BJ (cell line): ENCODE measurements at places on chromosomes 5 and 9. TPM values are rescaled to one million over a fixed set of nuclear protein-coding genes. Genes with fewer than 3 reads are reported as not detected.

- no peak for DNase-seq
Measured at GRCh38 chr5:50740832-50741231, 74.4 kb downstream of the PARP8 start.

DNA sequence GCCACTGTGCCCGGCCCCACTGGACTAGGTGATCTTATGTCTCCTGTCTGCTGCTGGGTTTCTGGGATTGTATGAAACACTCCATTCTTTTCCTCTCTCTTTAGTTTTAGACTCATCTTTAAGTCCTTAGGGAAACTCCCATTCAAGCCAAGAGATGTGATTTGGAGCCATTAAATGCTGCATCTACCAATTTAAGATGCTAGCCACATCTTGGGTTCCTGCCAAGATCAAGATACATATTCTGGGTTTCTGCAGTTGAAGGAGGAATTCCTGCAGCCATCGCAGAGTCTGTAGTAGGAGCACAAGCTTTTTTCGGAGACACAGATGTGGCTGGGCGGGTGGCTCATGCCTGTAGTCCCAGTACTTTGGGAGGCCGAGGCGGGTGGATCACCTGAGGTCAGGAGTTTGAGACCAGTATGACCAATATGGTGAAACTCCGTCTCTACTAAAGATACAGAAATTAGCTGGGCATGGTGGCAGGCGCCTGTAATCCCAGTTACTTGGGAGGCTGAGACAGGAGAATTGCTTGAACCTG is 23.2 kb downstream of the STXBP1 start:
- no peak for DNase-seq

DNA sequence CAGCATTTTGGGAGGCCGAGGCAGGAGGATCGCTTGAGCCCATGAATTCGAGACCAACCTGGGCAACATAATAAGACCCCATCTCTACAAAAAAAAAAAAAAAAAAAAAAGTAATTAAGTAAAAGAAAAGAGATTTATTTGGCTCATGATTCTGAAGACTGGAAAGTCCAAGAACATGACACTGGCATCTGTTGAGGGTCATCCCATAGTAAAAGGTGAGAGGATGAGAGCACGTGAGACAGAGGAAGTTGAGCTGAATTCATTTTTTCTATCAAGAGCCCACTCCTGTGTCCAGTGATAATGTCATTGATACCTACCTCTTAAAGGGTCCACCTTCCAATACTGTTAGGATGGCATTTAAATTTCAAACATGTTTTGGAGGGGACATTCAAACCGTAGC is 19.8 kb downstream of the CREBRF start:
- DNase-seq, result no peak

The ADAMTSL2 gene
- not detected in 2 replicates for polyA plus RNA-seq

- DNase-seq, result no peak
Measured at GRCh38 chr5:3843706-3844105, 248.1 kb downstream of the IRX1 start.

- no peak for DNase-seq
Measured at GRCh38 chr9:127700594-127701255, 6.1 kb upstream of the CFAP157 start.

- no peak for DNase-seq
Measured at GRCh38 chr5:178532236-178532635, 58.0 kb downstream of the COL23A1 start.

- DNase-seq, result no peak
Measured at GRCh38 chr9:18791074-18791473, 241.9 kb downstream of the SAXO1 start.

DNA sequence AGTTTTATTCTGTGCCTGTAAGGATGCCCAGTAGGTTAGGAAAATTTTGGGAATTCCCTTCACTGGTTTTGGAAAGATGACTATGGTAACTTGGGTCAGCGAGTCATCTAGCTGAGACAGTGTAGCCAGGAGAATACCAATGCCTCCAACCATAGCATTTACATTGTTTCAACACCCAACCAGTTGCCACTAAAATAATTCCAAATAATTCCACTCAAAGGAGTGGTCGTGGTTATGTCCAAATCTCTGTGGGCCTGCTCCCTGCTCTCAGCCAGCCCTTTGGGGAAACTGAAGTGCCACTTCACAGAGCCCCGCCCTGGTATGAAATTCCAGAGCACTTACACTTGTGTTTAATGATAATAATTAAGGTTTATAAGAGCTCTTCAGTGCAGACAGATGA is 310.5 kb downstream of the PLK2 start:
- no peak for DNase-seq

DNA sequence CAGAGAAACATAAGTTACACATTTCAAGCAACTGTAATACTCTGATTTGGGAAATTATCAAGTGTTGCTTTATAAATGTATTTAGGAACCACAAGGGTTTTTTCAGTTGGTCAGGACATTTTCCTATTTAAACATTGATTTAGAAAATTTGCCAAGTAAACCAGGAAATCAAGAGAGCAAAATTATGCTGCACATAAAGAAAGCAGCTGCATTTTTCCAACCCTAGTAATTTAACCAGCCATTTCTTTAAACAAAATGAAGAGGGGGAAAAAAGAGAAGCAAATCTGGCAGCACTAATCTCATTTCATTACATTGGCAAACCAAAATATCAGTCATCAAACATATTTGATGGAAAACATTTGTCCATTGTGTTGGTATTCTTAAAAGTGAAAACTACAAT is 271.4 kb downstream of the TLE1 start:
- no peak for DNase-seq

DNA sequence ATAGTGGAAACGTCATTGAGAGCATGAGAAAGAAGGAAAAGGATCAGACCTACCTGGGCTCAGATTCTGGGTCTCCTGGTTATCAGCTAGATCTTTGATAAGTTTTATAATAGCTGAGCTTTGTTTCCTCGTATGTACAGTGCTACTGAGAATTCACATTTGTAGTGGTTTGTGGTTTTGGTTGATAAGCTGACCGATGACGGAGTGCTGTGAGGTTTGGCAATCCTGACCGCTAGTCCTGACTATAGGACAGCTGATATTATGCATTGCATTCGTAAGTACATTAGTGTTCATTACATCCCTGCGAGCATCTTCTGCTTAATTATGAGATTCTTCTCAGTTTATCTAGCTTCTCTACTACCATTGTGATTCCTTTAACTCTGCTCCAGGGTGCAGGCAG is 190.7 kb upstream of the SLC27A6 start:
- DNase-seq, result no peak

DNA sequence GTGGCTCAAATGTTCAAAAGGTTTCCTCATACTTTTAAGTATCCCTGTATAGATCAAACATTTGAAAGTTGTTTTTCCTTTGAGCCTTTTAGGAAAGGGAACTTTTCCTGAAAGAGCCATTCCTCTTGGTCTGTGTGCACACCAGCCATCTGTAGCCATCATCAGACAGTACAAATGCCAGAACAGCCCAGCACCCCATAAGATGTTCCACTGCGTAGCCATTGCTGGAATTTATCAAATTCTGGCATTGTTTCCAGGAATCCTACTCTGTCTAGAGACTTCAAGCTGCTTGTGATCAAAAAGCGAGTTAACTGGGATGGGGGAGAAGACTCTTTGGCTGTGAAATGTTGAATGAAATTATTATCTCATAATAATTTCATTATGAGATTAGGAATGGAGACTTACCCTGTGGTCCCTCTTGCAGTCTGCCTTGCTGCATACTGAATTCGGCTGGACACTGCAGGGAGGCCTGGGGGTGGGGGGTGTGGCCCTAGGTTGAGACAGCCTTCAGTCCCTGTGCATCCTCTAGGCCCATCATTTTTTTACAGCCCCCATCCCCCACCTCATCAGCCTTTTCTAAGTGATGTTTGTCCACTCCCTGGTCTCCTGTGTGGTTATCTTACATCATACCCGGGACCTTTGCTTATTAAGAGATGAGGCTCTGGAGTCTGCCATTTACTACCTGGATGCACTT is 99.8 kb downstream of the RALGPS1 start:
- DNase-seq, result no peak

GRCh38 chr9:14522627-14523379 is 170.4 kb downstream of the ZDHHC21 start:
- no peak for DNase-seq

The LAMC3 gene
- polyA plus RNA-seq, result 0.01 TPM in 1 of 2 replicates, not detected in the other

DNA sequence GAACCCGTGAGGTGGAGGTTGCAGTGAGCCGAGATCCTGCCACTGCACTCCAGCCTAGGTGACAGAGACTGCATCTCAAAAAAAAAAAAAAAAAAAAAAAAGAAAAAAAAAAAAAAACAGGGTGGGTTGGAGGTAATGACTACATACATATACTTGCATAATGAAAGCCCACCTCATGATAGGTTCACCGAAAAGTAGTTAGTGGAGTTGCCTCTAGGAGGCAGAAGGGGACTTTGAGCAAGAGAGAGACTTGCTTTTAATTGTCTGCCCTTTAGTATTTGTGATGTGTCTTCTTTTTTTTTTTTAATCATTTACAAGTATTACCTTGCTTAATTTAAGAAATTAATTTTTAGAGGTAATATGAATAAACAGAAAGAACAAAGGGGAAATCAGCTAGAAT is 99.8 kb downstream of the PPARGC1B start:
- DNase-seq, result no peak

GRCh38 chr5:175635854-175636584 is 21.9 kb upstream of the HRH2 start:
- DNase-seq, result no peak

GRCh38 chr9:118692613-118693012 is 676.6 kb downstream of the BRINP1 start:
- no peak for DNase-seq
